ENCODE measurements at places on chromosomes 13 and 19.

- no peak for DNase-seq
Observed at GRCh38 chr13:74280093-74280794, 146.0 kb upstream of the KLF12 start.

GRCh38 chr13:78594456-78594975 lies 8.8 kb downstream of the POU4F1 start:
- DNase-seq = no peak

DNA sequence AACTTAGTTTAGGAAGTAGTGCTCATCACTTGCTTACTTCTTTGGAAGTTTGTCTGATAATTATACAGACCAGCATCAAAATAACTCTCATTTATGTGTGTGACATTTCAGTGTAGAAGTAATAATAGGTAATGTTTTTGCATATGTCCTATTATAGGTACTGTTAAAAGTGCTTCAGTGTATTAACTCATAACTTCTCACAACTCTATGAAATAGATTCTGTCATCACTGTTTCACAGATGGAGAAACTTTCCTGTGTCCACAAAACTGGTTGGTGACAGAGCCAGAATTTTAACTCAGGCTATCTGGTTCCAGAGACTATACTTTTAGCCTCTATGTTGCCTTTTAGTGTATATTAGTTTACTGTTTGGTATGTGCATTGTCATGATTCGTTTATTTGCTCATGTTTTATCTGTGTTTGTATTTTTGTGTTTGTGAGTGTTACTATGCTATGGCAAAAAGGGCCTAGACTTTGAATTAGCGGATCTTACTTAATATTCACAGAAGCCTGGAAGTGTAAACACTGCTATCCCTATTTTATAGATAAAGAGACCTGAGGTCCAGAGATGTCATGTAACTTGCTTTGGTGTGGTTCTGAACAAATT lies 12.7 kb downstream of the LPAR6 start:
- no peak for DNase-seq

DNA sequence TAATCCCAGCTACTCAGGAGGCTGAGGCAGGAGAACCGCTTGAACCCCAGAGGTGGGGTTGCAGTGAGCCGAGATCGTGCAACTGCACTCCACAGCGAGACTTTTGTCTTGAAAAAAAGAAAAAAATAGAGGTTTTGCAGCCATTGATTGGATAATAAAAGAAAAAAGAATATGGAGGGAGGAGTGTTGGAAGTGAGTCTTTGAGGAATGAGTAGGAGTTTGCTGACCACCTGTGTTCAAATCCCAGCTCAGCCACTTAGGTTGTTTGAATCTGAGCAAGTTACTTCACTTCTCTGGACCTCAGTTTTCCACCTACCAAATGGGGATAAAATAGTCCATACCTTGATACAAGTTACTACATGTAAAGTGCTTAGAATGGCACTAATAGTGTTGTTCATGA lies 6.2 kb downstream of the NRTN start:
- DNase-seq = no peak

DNA sequence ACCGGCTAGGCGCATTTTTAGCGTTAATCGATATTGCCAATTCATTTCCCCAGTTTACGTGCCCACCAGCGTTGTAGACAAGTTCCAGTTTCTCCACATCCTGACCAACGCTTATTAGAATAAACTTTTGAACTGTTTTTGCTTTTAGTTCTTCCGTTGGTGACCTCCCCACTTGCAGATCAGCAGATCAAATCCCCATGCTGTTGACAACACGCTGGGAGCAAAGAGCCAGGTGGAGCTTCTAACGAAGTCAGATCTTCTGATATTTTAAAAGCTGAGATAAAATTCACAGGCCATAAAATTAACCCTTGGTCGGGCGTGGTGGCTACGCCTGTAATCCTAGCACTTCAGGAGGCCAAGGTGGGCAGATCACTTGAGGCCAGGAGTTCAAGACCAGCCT lies 21.2 kb downstream of the RCN3 start:
- no peak for DNase-seq

GRCh38 chr13:86299128-86299527 lies 499.9 kb upstream of the SLITRK6 start:
- no peak for DNase-seq

GRCh38 chr13:106351251-106351650 lies 184.2 kb downstream of the EFNB2 start:
- DNase-seq = no peak

GRCh38 chr13:106232681-106233080 lies 302.8 kb downstream of the EFNB2 start:
- no peak for DNase-seq

GRCh38 chr13:99693852-99694611 lies 192.8 kb downstream of the TM9SF2 start:
- no peak for DNase-seq

DNA sequence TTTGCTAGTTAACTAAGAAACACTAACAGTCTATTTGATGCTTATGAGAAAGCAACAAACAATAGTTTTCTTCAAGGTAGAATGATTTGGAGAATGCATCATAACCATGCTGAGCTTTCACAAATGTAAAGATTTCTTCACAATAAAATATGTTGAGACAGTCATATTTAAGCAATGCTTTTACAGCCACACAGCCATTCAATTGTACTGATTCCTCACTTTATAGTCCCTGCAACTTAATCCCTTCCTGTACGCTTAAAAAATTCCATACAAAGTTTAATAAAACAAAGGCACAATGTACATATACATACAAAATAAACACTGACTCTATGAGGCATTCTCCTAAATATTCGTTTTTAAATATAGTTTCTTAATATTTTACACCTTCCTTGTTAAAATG lies 4.7 kb upstream of the ACOD1 start:
- no peak for DNase-seq

GRCh38 chr19:48962029-48962848 lies 2.9 kb upstream of the FTL start:
- DNase-seq = no peak

DNA sequence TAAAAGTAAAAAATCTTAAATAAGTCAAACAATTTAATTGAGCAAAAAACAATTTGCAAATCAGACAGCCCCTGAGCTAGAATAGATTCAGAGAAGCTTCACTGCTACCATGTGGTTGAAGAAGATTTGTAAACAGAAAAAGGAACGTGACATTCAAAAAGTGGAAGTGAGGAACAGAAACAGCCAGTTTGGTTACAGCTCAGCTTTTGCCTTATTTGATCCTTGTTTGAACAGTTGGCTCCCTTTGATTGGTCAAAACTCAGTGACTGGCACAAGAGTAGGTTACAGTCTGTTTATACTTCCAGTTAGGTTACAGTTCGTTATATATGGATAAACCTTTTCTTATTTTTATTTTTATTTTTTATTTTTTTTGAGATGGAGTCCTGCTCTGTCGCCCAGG lies 5.8 kb downstream of the ZNF221 start:
- DNase-seq = no peak

GRCh38 chr13:29513981-29514719 lies 81.3 kb downstream of the SLC7A1 start:
- DNase-seq = no peak

- no peak for DNase-seq
Observed at GRCh38 chr13:38661010-38661675, 25.7 kb upstream of the FREM2 start.

DNA sequence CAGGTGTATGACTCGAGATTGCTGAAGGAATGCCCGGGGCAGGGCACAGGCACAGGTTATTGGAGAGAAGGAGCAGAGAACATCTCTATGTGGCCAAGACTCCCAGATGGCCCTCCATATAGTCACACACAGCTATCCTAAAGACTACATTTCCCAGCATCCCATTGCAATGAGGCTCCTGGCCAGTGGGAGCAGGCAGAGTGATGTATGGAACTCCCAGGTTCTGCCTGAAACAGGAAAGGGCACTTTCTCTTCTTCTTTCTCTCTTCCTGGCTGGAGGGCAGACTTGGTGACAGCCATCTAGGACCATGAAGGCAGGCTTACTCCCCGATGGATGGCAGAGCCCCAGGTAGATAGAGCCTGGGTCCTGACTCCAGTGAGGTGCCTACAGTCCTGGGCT lies 13.5 kb downstream of the PPP1R13L start:
- no peak for DNase-seq

DNA sequence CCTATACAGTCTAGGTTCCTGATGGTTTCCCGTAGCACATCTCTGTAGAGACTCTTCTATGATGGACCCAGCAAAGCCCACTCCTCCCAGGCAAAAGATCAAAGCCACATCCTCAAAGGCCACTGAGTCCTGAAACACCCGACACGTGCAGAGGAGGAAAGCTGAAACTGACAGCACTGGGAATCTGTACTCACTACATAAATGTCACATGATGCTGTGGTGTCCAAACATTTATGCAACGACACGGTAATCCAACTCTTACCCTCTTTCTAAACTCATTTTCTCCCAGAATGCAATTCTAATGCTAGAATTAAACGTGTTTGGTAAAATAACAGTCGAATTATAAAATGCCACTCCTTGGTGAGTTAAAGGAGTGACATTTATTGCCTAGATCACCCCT lies 7.0 kb upstream of the ZNF441 start:
- DNase-seq = no peak

- DNase-seq = no peak
Observed at GRCh38 chr13:54758795-54759194, 1730.2 kb downstream of the OLFM4 start.

GRCh38 chr19:44212866-44213346 lies 574 bp downstream of the ZNF227 start:
- DNase-seq = no peak

GRCh38 chr13:94712812-94713560 lies 641 bp upstream of the SOX21 start:
- no peak for DNase-seq

DNA sequence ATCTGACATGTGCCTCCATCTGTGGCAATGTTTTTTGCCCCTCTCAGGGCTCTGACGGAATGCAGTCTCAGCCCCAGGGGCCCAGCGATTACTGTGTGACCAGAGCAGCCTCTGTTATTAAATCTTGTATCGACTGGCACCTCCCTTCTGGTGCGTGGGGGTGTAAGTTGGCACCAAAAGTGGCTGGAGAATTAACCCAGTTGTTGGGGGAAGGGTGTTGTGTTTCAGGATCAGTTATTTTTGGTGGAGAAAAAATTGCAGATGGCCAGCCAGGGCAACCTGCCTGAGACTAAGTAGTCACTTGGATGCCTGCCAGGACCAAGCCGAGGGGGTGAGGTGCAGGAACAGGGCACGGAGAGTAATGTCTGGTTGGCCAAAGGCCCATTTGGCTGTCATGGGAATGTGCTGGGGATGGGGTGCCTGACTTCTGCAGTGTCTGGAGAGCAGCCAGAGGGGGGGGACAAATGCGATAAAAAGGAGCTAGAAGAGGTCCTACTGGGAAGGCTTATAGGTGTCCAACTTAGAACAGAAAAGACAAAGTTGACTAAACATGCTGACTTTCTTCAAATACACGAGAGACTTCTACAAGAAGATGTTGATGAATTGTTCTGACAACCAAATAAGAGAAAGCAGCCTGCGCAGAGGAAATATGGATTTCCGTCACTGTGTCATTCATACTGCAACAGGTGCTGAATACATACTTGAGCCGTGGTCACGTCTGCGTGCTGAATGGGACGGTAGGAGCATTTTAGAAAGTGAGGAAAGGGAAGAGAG lies 69.8 kb downstream of the SIAH3 start:
- no peak for DNase-seq

DNA sequence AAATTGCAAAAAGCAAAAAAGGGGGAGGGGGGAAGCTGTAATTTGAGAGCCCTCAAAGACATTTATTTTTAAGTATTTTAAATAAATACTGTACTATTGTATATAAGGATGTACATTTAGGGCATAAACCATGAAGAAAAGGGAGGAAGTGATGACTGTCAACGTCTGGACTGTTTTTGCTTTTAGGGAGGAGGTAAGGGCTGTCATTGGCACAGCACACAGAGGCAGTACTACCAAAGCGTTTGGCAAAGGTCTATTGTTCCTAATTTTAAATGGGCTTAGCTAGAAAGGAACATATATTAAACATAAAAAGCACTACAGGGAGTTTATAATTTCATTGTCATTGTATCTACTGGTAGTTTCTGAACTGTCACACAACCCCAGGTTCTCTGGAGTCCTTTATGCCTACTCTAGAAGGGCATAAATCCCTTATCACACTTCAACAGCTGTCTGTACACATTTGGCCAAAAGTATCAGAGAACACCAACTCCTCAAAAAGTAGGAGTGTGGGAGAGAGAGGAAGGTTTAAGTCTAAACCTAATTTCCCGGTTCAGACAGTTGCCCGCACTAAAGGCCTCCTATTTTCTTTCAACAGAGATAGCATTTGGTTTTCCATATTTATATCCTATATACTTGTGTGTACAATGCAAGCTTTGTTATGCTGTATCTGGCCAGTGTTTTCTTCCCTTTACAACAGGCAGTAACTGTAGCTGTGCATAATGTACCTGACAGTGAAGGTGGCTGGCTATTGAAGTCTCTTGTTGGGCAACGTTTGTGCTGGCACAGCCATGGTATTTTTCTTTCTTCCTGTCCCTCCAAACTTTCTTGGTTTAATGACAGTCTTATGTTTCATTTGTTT lies 406.2 kb downstream of the KLF5 start:
- DNase-seq = no peak

- no peak for DNase-seq
Observed at GRCh38 chr13:68940049-68940448, 1167.6 kb upstream of the ATXN8OS start.

- no peak for DNase-seq
Observed at GRCh38 chr19:15330801-15331418, 1.4 kb downstream of the BRD4 start.

- peak; percentile 54 for DNase-seq
Observed at GRCh38 chr13:99086267-99087097, 108.6 kb upstream of the DOCK9 start.

DNA sequence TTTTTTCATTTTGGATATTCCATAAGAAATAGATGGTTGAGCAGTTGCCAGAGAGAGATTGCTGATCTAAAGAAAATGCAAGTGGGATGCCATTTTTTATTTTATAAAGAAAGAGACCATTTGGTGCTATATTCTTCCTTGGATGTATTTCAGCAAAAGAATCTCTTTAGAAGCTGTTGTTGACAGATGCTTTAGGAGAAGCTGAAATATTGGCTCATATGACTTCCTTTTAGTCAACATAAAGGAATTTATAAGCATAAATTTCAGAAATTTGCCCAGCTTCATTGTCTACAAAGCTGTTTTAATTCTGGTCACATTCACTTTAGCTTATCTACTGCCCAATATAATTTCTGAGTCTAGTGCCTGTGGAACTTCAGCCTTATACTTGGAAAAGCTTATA lies 36.9 kb downstream of the POLR1D start:
- no peak for DNase-seq

GRCh38 chr13:44974056-44974793 lies 15.0 kb downstream of the NUFIP1 start:
- no peak for DNase-seq

Measured in stimulated activated CD4-positive, alpha-beta T cell treated with anti-CD3 and anti-CD28 coated beads, Interleukin-4, amount 100 ng/mL, for 48 hours (primary cell).